ENCODE measurements at places on chromosomes 4 and X. TPM values are rescaled to one million over a fixed set of nuclear protein-coding genes. Genes with fewer than 3 reads are reported as not detected.

MAGED1 gene
- 30.4 TPM for total RNA-seq

RNF150 gene
- not detected for total RNA-seq

DNA sequence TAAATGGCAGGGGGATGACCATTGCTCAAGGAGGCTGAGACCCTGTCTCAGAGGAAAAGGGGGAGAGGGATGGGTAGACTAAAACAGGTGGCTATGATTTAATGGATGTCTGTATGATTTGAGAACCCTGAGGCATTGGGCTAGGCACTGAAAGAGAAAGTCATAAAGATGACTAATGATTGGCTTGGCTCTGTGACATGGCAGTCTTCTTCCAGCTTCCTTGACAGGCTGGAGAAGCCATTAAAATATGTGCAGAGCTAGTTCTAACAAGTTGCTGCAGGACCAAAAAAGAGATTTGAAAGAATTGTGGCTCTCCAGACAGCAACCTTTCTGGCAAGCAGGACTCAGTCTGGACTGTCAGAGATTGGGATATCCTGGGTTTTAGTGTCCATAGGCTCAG is 53.6 kb downstream of the AMER1 start:
- no peaks in the 10 kb centered on the region for H3K4me1 ChIP-seq
- no peak for DNase-seq
- H3K4me3 ChIP-seq: no peak overlapping the region
- H3K27ac ChIP-seq: no peak overlapping the region
- no peaks in the 10 kb centered on the region for H3K27me3 ChIP-seq

- no peaks in the 10 kb centered on the region for H3K4me1 ChIP-seq
- H3K4me3 ChIP-seq: no peak overlapping the region
- H3K36me3 ChIP-seq: peaks cover 7% of the 10 kb centered on the region
- no peak for DNase-seq
- H3K27me3 ChIP-seq: no peaks in the 10 kb centered on the region
Observed at GRCh38 chr4:64271601-64272081, 137.6 kb downstream of the TECRL start.

- peak; percentile 60 for DNase-seq
- H3K27ac ChIP-seq: no peak within 1 kb of the TSS
- H3K36me3 ChIP-seq: no peaks in the 10 kb centered on the region
- peak within 1 kb of the TSS; percentile 32 for H3K4me3 ChIP-seq
- peaks cover 40% of the 10 kb centered on the region for H3K27me3 ChIP-seq
- H3K4me1 ChIP-seq: peaks cover 5% of the 10 kb centered on the region
Observed at GRCh38 chr4:40749717-40750460, at the start of gene NSUN7. Gene NSUN7 (plus strand): TSS chr4:40749955. CDS start chr4:40750694, 739 bp downstream.

- no peak for DNase-seq
- H3K27ac ChIP-seq: no peak overlapping the region
- no peaks in the 10 kb centered on the region for H3K36me3 ChIP-seq
Observed at GRCh38 chrX:76159453-76159852, 13.4 kb upstream of the PBDC1 start.

- H3K27me3 ChIP-seq: peaks cover 8% of the 10 kb centered on the region
- no peak overlapping the region for H3K27ac ChIP-seq
- no peak overlapping the region for H3K4me3 ChIP-seq
Observed at GRCh38 chr4:692771-693554, 4.0 kb upstream of the SLC49A3 start.

GRCh38 chr4:110059556-110060191 is 138.7 kb downstream of the ELOVL6 start:
- no peaks in the 10 kb centered on the region for H3K27me3 ChIP-seq
- peaks cover 74% of the 10 kb centered on the region for H3K4me1 ChIP-seq
- DNase-seq: peak; percentile 63
- H3K4me3 ChIP-seq: peak overlapping the region; percentile 67

- H3K36me3 ChIP-seq: no peaks in the 10 kb centered on the region
- no peaks in the 10 kb centered on the region for H3K4me1 ChIP-seq
- no peak overlapping the region for H3K4me3 ChIP-seq
- H3K27ac ChIP-seq: no peak overlapping the region
Observed at GRCh38 chr4:7422898-7423180, 11.9 kb downstream of the PSAPL1 start.

Measured in natural killer cell treated with Interleukin-12 subunit alpha and Interleukin-12 subunit beta and Interleukin-15 and Interleukin-18, amount 100 ng/mL, for 72 hours (primary cell).